ENCODE measurements at places on chromosomes 13 and 19. TPM values are rescaled to one million over a fixed set of nuclear protein-coding genes. Genes with fewer than 3 reads are reported as not detected.
A peak's percentile ranks its signal among the peaks of the same experiment; 100 is the strongest.

The CGB7 gene
- total RNA-seq, result 0.22 TPM

DNA sequence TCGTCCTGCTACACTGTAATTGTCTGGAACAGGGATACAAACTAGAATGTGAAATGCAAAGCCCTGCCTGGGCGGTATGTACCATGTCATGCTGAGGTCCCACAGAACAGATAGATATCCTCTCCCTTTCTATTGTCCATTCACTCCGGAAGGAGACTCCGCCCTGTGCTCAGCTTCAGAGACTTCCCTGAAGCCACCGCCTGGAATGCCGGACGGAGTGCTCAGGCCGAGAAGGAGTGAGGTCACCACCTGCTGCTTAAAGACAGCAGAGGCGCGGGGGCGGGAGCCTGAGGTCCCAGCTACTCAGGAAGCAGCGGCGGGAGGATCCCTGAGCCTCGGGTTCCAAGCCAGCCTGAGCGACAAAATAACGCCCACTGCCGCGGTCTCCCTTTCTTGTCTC, 890 bp upstream of the ZNF611 start:
- DNase-seq, result no peak

DNA sequence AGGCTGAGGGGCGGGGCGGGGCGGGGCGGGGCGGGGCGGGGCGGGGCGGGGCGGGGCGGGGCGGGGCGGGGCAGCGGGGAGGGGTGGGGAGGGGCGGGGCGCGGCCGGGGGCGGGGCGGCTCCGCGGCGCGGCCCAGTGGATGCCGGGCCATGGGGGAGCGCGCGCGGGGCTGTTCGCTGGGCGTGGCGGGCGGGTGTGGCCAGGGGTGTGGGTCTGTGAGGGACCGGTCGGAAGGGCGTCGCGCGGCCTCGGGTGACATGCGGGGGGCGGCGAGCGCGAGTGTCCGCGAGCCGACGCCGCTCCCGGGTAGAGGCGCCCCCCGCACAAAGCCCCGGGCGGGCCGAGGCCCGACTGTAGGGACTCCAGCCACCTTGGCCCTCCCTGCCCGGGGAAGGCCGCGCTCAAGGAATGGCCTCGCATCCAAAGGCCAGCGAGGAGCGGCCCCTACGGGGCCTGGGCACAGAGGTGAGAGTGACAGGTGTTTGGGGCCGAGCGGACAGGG, at the start of gene ZFP28:
Gene ZFP28, plus strand, starts transcription at position 188 of the 503 bp plus-strand sequence. Its CDS starts 71 bp downstream, at position 259.
- peak; percentile 47 for DNase-seq

The LSR gene
- 62.7 TPM for total RNA-seq

DNA sequence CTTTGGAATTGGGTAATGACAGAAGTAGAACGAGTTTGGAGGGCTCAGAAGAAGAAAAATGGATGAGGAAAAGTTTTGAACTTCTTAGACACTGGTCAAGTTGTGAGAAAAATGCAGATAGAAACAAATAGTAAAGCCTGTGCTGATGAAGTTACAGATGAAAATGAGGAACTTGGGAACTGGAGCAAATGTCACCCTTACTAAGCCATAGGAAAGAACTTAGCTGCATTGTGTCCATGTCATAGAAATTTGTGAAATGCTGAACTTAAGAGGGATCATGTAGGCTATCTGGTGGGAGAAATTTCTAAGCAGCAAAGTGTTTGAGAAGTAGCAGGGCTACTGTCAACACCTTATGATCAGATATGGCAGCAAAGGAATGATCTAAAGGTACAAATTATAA, 289.2 kb upstream of the PCDH9 start:
- DNase-seq, result no peak

The COL4A2 gene
- 40.1 TPM for total RNA-seq

The URAD gene
- not detected for total RNA-seq

The ZNF43 gene
- total RNA-seq, result 3.7 TPM

DNA sequence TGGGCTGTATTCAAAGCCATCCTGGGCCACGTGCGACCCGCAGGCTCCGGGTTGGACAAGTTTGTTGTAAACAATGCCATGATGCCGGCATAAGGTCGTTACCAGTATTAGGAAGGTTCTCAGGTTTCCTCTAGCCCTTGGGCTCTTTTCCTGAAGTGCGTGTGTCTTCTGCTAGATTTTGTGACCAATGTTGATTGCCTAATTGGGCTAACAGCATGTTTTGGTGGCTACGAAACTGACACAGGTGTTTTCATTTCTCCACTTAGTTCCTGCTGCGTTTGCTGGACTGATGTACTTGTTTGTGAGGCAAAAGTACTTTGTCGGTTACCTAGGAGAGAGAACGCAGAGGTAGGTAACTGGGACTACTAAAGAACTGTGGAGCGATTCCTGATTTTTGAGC, 20.3 kb downstream of the ALOX5AP start:
- DNase-seq, result no peak

- no peak for DNase-seq
Observed at GRCh38 chr19:38869160-38869835, 8.8 kb downstream of the RINL start.

- DNase-seq, result no peak
Observed at GRCh38 chr19:11673608-11674041, 65.1 kb downstream of the ZNF823 start.

The SMAD9 gene
- total RNA-seq, result 3.4 TPM

- no peak for DNase-seq
Observed at GRCh38 chr13:109088624-109088917, 459.2 kb downstream of the MYO16 start.

GRCh38 chr13:53131361-53131760, 102.7 kb downstream of the OLFM4 start:
- no peak for DNase-seq

The SGCG gene
- not detected for total RNA-seq

GRCh38 chr19:50333737-50334617, 4.8 kb upstream of the KCNC3 start:
- DNase-seq, result no peak

DNA sequence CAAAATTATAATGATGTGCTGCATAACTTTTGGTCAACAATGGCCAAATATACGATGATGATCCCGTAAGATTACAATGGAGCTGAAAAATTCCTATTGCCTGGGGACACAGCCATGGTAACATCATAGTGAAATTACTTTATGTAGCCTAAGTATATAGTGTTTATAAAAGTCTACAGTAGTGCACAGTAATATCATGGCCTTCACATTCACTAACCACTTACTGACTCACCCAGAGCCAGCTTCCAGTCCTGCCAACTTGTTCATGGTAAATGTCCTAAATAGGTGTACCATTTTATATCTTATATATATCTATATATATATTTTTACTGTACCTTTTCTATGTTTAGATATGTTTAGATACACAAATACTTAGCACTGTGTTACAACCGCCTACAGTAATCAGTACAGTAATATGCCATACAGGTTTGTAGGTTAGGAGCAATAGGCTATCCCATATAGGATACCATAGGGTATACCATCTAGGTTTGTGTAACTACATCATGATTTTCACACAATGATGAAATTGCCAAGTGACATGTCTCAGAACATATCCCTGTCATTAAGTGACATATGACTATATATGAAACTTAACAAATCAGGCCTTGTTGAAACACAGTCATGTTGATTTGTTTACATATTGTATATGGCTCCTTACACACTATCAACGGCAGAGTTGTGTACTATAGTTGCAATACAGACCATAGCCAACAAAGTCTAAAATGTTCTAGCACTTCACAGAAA, 23.7 kb downstream of the DIS3 start:
- no peak for DNase-seq

DNA sequence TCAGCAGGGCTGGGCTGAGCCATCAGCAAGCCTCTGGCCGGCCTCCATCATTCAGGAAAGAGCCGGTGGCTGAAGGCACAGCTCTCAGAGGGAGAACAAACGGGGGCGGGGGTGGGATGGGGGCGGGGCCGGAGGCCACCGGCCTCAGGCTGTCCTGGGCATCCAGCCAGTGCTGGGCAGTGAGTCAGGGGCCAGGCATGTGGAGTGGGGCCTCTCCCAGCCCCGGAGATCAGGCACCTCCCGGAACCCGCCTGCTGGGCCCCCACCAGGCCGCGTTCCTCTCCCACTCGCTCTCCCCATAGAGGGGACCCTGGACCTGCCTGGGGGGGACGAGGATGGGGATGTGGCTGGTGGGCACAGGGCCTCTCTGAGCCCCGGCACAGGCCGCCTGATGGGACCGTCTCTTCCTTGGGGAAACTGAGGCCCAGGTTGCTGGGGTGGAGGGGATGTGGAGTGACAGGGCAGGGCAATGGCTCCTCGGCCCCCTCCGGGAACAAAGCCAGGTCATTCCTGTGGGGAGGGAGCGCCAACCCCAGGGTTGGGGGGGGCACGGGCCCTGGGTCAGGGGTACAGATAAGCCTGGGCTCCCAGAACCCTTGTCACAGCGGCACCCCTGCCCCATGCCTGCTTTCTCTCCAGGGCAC, 12.9 kb downstream of the SPC24 start:
- no peak for DNase-seq

The ZNF709 gene
- 0.15 TPM for total RNA-seq

DNA sequence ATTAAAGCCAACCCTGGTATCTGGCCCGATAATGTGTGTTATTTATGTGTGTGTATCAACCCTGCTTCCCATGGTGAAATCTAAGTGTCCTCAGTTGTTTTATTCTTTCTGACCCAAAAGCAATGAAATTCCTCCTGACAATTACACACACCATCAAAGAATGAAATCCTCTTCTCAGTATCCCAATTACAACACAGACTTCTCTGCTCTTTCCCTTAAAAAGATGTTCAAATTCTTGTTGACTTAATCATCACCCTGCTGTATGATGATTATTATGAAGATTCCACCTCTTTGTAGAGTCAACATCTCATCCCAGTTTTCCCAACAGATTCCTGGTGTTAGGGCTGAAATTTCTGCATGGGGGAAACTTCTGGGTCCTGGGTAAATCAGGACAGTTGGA, 8.9 kb upstream of the TRPC4 start:
- DNase-seq, result no peak

DNA sequence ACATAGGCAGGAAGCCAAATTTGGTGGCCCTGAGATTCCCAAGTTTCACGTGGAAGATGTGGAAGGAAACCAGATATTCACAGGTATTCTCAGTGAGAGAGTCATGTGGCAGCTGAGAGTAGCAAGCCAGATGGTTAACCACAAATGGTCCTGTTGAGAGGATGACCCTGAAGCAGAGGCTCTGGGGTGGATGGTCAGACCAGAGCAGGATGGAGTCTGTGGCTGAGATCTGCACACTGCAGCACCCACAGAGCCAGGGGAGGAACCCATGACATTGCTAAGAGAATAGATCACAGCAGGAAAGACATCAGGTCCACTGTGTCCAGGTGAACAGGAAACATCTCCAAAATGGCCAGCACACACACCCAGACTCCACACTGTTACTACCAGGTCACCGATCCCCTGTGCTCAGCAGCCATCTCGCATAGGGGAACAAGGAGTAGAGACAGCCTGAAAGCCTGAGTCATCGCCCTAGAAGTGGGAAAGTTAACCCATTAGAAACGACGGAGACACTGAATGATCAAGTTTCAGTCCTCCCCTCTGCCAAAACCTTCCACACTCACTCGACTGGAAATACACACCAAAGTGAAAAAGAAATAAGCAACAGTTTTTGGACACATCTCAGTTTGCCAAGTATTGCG, 160.0 kb downstream of the RBM26 start:
- no peak for DNase-seq

The ZNF28 gene
- 11.8 TPM for total RNA-seq

All from esophagus squamous epithelium (tissue), 5 donors.